ENCODE measurements at places on chromosomes 5 and 9. TPM values are rescaled to one million over a fixed set of nuclear protein-coding genes. Genes with fewer than 3 reads are reported as not detected.

GRCh38 chr9:98427491-98427890 lies 172.0 kb upstream of the TBC1D2 start:
- no peak for DNase-seq

- DNase-seq: no peak
Measured at GRCh38 chr5:60260658-60261057, 367.1 kb upstream of the PDE4D start.

- no peak for DNase-seq
Measured at GRCh38 chr5:112349371-112349770, 69.7 kb downstream of the EPB41L4A start.

- no peak for DNase-seq
Measured at GRCh38 chr9:74958587-74958986, 5.9 kb upstream of the C9orf40 start.

SHROOM1 gene
- total RNA-seq: 17.0 TPM

- no peak for DNase-seq
Measured at GRCh38 chr5:140118302-140118936, 4.5 kb downstream of the PURA start.

DNA sequence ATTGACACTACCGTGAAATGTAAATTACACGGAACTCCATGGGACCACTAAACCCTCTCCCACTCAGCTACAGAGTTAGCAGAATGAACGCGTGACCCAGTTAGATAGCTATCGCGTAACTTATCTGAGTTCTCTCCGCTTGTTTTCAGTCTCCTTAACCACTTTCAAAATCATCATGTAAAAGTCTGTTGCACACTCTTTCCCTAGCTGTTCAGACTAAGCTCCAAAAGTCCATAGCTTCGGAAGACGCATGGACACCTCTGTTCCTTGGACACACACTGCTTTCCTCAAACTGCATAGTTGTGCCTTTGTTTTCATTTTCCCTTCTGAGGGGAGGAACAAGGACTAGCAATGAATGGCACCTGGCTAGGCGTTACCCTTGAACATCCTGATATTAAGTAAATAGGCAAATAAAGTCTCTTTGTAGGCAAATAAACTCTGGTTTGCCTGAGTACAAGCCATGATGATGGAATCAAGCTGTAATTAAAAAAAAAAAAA lies 83.3 kb downstream of the DAPK1 start:
- DNase-seq: no peak

DNA sequence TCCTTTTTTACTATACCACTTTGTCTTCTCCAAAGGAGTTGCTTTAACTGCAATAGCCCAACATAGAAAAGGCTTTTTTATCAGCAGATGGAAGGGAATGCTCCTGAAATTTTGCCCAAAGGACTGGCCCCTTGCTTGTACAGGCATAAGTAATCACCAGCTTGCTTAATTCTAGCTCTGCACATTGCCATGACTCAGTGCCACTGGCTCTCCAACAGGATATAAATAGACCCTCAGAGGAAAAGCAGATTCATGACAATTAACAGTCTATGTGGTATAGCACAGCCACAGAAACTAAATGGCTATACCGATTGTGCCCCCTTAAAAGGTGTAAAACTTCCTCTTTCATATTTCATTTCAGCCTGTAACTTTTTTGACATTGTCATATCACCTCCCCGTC lies 227.0 kb downstream of the ZNF608 start:
- DNase-seq: no peak

DNA sequence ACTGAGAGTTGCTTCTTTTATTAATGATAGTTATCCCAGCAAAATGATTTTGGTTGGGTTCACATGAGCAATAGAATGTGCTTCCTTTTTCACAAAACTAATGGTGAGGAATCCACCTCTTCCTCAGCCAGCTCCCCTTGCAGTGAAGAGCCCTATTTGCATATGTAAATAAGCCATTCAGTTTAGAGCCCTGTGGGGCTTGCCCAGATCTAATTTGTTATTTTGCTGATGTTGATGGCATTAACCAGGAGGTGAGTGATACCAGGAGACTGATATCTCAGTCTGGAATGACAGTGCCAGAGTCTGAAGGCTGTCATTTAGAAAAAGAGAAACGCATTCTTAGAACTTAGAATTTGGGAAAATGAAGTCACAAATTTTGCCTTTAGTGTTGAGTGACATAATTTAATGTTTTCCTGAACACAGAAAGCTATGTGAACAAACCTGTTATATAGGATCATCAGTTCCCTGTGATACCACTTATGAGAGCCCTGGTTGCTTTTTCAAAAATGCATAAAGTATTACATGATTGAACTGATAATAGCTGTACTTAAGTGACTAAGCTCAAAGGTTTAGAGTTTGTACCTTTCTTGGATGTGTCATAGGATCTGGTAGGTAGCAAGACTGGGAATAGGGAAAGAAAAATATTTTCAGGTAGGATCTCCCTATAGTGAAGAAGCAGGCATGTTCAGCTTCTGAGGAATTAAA lies 271.6 kb downstream of the MAST4 start:
- no peak for DNase-seq

GRCh38 chr9:121067640-121068039 lies 7.1 kb upstream of the CNTRL start:
- no peak for DNase-seq

OLFM1 gene
- total RNA-seq: 21.1 TPM

NDOR1 gene
- 6.6 TPM for total RNA-seq

PCDHB15 gene
- 6.0 TPM for total RNA-seq

DNA sequence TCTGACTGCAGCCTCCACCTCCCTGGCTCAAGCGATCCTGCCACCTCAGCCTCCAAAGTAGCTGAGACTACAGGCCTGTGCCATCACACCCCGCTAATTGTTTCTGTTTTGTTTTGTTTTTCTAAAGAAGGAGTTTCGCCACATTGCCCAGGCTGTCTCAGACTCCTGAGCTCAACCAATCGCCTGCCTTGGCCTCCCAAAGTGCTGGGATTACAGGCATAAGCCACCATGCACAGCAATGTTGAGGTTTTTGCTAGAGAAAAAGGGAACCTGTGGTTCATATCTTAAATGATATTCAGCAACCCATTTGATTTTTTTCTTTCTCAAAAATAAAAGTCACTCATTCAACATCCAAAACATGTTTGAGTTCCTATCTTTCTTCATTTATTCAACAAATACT lies 20.4 kb upstream of the DELE1 start:
- no peak for DNase-seq

GRCh38 chr5:149345892-149346222 lies 558 bp downstream of the GRPEL2 start:
- no peak for DNase-seq

- no peak for DNase-seq
Measured at GRCh38 chr9:8732367-8733075, 932.9 kb upstream of the DMAC1 start.

FOXD4L3 gene
- 0.19 TPM for total RNA-seq

Measured in omental fat pad (tissue), 4 donors.